AG08395 (cell line): ENCODE measurements at places on chromosomes 7 and 10.

DNA sequence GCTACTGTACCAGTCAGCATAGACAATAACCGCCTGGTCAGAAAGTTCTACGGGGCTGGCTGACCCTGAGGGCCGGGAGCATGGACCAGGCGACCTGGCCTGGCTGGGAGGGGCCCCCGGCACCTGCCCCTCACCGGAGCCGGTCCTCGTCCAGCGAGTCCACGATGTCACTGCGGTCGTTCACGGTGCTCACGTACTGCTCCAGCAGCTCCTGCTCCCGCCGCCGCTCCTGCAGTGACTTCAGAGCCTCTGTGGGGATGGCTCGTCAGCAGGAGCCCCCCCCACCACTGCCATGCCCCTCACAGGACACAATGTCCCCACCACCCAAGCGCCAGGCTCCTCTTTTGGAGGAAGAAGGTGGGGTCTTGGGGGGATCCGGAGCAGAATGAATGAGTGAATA is 22.7 kb downstream of the MICALL2 start:
- DNase-seq, result no peak

GRCh38 chr10:79331709-79332108 is 15.6 kb upstream of the PPIF start:
- DNase-seq, result peak; percentile 75

- DNase-seq, result no peak
Observed at GRCh38 chr10:98186681-98187080, 52.2 kb downstream of the R3HCC1L start.

- no peak for DNase-seq
Observed at GRCh38 chr7:35024298-35024697, 13.0 kb downstream of the DPY19L1 start.

GRCh38 chr7:69640216-69640615 is 41.9 kb downstream of the AUTS2 start:
- DNase-seq, result no peak

DNA sequence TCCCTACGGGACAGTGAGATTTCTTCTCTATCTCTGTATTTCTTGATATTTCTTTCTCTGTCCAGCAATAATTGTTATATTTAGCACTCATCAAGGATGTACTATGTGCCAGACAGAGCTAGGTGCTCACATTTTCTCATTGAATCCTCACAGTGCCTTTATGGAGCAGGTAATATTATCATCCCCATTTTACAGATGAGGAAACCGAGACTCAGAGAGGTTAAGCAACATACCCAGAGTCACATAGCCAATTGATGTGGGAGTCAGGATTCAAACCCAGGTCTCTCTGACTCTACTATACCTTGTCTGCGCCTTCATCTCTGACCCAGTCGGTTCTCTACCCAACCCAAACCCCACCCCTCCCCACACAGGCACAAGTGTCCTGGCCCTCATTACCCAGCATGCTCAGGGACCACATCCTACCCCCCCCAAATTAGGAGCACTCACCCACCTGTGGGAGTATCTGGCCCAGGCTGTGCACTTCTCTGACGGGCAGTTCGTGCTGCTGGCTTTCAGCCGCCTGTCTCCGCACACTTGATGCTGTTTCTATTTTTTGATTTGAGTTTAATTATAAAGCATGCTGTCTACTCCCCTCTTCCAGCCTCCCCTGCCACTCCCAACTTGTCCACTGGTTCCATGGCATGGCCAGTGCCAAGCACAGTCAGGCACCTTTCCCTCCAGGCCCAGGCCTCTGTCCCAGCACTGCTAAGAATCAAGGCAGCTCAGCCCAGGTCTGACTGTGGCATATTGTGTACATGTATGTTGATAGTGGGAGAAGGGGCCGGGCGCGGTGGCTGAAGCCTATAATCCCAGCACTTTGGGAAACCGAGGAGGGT is 9.8 kb upstream of the SAMD8 start:
- no peak for DNase-seq

DNA sequence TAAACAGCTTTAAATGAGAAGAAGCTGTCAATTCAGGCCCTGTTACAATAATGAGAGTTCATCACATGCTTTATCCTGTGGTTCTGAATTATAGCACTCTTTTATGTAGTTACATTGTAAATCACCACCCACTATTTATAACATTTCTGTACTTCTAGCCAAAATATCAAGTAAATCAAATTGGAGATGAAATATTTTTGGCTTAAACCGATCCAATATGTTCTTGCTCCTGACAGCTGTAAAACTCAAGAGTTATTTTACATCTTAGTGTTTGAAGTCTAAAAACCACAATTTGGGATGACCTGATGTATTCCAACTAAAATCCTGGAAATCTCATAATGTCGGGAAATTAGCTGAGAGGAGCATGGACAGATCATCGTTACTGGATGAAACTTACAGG is 371.2 kb upstream of the LRRN3 start:
- DNase-seq, result no peak

DNA sequence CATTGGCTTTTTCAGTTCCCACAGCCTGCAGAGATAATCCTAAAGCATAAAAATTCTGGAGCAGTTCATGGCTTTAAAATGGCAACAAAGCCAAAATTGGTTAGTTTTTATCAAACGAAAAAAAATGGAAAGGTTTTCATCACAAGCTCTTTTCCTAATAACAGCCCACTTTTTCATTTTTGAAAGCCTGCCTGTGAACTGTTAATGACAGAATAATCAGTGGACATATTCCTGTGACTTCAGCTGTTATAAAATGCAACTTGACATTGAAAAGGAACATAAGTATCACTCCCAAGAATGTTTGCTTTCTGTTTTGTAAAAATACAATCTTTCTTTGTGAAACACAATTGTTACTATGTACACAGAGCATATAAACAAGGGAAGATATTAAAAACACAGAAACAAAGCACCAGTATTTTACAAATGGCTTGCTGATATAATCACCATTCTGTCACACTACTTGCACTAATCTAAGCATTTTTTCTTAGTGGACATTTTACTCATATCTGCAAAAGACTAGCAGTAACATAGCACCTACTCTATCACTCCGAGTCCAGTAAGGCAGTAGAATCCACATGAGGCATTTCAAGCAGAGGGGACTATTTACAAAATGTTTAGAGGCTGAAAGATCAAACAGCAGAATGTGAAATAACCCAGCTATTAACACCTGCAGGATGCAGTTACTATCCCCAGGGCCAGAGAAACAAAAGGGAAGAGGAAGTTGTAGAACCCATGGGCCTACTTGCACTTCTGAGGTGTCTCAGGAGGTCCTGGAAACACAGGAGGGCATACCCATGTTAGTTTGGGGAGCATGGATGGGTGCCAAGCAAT is 26.4 kb downstream of the MACC1 start:
- no peak for DNase-seq
